ENCODE measurements at places on chromosomes 6 and 20. TPM values are rescaled to one million over a fixed set of nuclear protein-coding genes. Genes with fewer than 3 reads are reported as not detected.

BPIFA1 gene
- total RNA-seq, result not detected

WFDC10B gene
- total RNA-seq, result 1.9 TPM

- DNase-seq, result no peak
Measured at GRCh38 chr6:46882645-46883044, 39.1 kb downstream of the ADGRF5 start.

DNA sequence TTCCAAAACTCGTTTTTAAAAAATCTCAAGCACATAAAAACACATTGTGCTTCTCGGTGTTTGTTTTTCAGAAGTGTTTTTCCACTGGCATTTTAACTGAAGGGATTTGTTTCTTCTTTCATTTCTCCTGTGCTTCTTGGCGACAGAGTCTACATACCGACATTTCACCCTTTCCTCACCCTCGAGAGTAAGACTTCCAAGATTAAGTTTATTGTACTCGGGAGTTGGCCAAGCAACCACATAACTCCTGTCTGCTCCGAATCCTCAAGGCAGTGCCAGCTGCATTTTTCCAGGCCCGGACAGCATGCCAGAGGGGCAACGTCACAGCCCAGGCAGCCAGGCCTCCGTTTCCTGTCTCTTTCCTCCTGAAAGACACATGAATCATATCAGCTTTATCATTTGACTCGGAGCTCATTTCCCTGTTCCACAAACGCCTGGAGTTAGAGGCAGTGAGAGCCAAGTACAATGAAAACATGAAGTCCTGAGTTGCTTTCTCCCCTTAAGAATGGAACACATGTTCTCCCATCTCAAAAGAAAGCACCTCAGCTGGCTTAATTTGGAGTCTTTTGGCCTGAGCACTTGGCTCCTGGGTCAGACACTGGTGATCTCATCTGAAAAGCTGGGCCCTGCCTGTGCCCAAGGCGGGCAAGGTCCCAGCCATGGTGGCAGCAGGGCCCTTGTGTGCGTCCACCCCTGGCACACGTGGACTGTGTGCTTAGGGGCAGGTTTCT lies 23.2 kb upstream of the FAM50B start:
- peak; percentile 93 for DNase-seq

DNA sequence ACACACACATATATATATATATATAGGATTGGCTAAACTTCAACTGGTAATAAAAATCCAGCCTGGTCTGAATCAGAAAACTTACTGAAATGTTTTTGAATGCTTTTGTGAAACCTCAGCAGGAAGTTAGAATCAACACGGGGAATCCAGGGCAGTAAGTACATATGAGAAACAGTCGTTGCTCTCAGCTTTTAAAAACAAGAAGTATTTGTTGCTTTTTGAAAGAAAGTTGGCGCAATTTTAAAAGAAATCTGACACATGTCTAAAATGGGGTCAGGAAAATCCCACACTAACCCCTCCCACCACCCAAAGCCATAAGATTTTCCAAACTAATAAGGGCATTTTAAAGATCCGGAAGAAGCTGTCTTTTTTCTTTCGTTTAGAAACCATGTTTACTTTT lies 11.5 kb upstream of the CCDC170 start:
- DNase-seq, result no peak

GRCh38 chr20:57628047-57628961 lies 8.1 kb upstream of the ZBP1 start:
- no peak for DNase-seq

GRCh38 chr20:2794202-2794748 lies 6.2 kb downstream of the CPXM1 start:
- no peak for DNase-seq

DNA sequence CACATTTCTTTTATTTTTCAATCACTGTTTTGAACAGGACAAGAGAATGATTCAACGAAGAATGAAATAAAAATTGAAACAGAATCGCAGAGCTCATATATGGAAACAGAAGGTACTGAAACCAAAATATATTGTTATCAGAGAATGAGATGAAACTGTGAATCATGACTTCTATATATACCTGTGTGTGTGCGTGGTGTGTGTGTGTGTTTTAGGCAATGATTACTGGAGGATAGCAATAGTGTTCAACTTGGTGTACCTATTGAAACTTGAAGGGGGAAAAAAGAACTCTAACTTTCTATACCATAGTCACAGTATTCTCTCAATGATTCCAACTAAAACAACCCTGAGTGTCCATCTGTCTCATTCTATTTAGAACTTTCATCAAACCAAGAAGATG lies 586.6 kb downstream of the KIF16B start:
- no peak for DNase-seq
